Stimulated activated CD4-positive, alpha-beta T cell treated with anti-CD3 and anti-CD28 coated beads, Interleukin-4, amount 100 ng/mL, for 24 hours (primary cell): ENCODE measurements at places on chromosomes 4 and X.

- no peak for DNase-seq
Measured at GRCh38 chrX:40298572-40299479, 201.1 kb upstream of the BCOR start.

GRCh38 chrX:56853436-56853835 lies 124.4 kb downstream of the NBDY start:
- no peak for DNase-seq

DNA sequence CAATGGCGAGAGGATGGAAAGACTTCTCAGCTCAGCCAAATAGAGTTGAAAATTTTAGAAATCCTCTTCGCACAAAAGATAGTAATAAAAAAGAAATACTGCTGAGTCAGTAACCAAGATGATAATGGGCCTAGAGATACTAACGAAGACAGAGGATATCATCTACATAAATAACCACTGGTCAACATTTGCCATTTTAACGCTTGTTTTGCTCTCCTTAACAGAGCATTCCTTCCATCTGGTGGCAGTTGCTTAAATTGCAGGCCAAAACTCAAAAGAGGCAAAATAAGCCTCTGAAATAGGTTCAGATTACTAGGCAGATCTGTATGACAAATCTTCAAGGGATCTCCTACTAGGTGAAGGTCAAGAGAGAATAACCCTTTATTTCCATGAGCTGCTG lies 51.7 kb upstream of the MCF2 start:
- DNase-seq, result no peak

- no peak for DNase-seq
Measured at GRCh38 chrX:105460376-105460775, 239.9 kb upstream of the TEX13A start.
